ENCODE measurements at places on chromosomes 6 and 20.

GRCh38 chr6:7169296-7169721 is 61.5 kb downstream of the RREB1 start:
- DNase-seq: no peak

GRCh38 chr6:16961577-16961976 is 140.3 kb upstream of the STMND1 start:
- DNase-seq: no peak

- DNase-seq: no peak
These were observed 20.7 kb upstream of the CGA start for GRCh38 chr6:87115402-87116135.

DNA sequence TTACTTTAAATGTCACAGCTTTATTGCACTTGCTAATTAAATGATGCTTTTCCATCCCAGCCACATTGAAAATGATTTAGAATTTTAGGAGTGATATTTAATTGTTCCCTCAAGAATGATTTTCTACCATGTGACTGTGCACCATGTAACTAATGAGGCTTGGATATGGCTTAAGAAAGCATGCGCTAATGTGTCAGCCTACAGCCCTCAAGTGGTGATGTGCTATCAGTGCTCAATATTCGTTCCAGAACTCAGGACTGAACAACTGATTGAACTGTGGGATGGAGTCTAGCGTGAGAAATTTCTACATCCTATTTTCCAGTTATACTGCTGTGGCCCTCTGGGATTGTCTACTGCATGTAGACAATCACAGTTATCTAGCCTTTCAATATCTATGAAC is 71.5 kb downstream of the PKIB start:
- DNase-seq: no peak

GRCh38 chr6:137705160-137706082 is 161.6 kb upstream of the TNFAIP3 start:
- peak; percentile 4 for DNase-seq

GRCh38 chr6:53795340-53795701 is 516 bp downstream of the LRRC1 start:
- no peak for DNase-seq

DNA sequence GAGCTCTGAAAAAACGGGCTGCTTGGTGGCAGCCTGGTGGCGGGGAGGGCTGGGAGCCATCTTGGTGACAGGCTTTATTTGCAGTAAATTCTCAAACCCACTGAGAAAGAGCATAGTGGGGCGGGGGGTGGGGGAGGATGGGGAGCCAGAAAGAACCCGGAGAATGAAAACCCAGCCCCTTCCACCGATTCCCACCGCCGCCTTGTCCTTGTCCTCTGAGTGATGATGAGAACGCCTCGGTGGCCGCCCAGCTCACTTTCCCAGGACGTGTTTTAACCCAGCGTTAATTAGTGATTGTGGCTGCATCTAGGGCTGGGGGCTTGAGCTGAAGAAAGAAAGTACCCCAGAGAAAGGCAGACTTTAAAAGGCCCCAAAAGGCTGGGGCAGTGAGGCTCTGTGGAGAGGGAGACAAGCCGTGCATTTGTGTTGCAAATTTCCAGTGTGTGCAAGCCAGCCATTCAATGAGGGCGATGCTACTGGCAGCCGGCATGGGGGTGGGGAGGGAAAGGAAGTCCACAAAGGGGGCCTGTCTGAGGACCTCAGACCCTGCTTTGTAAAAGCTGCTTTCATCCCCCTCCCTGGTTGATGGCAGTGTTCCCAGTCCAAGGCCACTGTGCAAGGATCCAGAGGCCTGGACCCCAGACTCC is 6.2 kb upstream of the GHRH start:
- no peak for DNase-seq

DNA sequence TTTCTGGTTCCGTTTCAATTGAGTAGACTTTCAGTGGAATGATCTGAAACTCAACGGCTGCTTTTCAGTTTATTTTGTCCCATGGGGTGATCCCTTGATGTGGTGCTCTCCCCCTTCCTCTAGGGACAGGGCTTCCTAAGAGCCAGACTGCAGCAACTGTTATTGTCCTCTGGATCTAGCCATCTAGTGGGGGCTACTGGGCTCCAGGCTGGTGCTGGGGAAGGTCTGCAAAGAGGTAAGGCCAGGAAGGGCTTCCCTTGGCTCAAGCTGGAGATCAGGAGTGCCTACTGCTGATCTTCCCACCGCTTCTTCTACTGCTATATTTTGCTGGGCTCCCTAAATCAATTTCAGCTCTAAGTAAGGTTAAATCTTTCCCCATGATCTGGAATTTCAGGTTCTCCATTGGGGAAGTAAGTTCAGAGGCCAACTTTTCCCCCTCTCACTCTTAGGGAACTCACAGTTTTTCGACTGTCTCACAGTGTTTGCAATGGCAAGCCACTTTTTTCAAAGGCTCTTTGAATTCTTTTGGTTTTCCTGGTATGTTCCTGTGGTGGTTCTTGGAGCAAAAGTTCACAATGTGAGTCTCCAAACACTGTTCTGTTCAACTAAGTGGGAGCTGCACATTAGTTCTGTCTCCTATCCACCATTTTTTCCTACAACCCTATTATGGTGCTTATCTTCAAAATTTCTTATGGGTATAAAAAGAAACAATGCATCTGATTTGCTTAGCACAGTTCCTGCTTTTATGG is 286.2 kb upstream of the EXOC2 start:
- DNase-seq: no peak

DNA sequence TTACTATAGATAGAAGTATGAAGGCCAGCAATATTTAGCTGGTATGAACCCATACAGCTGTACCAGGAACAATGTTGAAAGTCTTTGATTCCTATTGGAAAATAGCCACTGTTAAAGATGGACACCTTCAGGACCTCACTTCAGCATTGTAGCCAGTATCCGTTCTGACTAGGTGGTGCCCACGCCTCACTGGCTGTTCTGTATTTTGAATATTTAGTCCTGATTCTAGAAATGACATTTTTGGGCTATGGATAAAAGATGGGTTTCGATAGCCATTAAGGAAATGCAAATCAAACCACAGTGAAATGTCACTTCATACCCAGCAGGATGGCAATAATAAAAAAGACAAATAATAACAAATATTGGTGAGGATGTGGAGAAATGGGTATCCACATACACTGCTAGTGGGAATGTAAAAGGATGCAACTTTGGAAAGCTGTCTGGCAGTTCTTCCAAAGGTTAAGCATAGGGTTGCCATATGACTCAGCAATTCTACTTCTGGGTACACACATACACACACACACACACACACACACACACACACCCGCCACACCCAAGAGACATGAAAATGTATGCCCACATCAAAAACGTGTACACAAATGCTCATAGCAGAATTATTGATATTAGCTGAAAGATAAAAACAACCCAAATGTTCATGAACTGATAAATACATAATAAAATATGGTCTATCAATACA is 56.8 kb downstream of the UTRN start:
- DNase-seq: no peak

- no peak for DNase-seq
These were observed 125.4 kb downstream of the CD24 start for GRCh38 chr6:106849120-106849519.

- DNase-seq: no peak
These were observed 139.3 kb downstream of the CD164 start for GRCh38 chr6:109242925-109243324.

DNA sequence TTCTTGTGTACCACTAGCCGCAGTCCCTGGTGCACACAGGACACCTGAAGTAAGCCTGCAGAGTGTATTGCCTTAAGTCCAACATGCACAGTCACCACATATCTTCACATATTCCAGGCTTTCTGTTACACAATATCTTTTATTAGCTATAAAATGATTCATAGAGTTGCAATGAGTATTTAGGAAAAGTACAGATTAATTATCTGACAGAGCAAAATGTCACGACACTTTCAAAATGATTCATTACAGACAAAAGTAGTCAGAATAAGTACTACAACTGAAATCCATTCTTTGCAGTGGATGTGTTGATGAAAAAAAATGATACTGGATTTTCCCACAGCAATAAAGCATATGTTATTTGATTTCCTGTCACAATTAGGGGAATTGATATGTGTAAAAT is 199.5 kb upstream of the ASCC3 start:
- DNase-seq: no peak

DNA sequence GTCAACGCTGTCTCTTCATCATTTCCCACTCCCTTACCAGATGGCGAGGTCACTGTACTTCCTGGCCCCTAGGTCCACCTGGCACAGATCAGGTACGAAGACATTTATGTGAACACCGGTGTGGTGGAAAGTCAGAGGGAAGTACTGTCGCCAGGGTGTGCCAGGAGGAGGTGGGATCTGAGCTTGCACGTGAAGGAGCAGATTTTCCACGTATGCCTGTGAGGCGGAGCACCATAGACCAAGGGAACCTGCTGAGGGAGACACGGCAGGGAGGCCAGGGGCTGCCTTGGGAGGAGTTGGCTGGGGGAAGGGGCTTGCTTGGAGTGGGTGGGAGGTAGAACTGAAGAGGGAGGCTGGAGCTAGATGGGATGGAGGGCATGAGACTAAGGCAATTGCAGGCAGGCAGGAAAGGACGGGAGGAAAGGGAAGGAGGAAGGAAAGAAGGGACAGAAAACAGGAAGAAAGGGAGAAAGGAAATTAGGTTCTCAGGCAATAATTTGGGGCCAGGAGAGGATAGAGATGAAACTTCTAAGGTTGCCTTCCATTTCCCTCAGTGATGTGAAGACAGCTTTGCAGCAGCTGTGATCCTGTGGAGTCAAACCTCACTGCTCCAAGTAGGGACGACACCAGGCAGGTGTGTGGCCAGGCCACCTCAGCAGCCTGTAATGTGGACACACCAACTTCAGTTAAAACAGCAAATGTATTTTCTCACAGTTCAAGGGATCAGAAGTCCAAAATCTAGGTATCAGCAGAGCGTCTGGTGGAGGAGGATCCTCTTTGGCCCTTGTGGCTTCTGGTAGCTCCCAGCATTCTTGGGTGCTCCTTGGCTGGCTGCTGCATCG is 46.8 kb downstream of the CHMP4B start:
- DNase-seq: no peak

DNA sequence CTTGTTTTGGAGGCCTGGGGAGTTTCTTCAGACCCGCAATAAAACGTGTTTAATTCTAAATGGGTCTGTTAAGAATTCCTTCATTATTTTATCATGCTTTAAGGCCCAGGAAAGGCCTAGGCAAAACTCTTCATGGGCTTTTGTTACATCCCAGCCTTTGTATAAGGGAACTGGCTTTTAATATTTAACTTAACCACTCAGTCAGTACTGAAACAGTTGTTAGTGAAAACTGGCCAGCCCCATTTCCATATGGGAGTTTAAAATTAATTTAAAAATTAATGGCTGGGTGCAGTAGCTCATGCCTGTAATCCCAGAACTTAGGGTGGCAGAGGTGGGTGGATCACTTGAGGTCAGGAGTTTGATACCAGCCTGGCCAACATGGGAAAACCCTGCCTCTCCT is 213.2 kb upstream of the FKBP1C start:
- DNase-seq: no peak

DNA sequence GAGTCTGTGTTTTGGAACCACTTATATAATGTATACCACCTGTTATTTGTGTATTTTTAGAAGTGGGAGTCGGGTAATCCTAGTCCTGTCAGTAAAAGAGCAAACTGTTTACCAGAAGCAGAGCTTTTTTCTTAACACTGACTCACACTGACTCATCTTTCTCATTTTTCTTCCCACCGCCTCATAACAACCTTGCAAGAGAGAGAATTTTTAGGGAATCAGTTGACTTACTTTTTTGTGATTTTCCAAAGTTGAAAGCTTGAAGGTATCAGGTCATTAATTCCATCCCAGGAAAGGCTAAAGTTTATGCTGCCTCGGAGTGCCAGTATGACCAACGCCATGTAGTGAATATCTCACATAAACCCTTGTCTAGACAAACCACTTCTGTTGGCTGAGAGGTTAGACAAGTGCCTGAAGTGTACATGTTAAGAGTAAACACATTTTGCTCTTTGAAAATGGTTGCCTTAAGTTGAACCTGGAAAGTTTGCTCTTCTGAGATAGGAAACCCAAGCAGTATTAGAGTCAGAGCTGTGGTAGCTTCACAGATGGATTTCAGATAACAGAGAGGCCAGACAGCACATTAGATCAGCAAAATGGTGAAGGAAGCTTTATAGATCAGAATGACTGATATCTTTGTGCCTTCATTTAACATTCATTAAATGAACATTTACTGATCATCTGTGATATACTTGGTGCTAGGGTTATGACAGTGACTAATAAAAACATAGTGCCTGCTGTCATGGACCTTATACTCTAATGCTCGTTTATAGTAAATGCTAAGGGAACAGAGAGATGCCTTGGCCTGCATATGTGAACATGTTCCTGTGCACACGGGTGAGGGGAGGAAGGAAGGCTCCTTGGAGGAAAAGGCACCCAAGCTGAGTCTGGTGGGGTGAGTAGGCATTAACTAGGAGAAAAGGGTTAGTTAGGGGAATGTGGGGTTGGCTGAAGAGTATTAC is 29.1 kb upstream of the PKIG start:
- no peak for DNase-seq

DNA sequence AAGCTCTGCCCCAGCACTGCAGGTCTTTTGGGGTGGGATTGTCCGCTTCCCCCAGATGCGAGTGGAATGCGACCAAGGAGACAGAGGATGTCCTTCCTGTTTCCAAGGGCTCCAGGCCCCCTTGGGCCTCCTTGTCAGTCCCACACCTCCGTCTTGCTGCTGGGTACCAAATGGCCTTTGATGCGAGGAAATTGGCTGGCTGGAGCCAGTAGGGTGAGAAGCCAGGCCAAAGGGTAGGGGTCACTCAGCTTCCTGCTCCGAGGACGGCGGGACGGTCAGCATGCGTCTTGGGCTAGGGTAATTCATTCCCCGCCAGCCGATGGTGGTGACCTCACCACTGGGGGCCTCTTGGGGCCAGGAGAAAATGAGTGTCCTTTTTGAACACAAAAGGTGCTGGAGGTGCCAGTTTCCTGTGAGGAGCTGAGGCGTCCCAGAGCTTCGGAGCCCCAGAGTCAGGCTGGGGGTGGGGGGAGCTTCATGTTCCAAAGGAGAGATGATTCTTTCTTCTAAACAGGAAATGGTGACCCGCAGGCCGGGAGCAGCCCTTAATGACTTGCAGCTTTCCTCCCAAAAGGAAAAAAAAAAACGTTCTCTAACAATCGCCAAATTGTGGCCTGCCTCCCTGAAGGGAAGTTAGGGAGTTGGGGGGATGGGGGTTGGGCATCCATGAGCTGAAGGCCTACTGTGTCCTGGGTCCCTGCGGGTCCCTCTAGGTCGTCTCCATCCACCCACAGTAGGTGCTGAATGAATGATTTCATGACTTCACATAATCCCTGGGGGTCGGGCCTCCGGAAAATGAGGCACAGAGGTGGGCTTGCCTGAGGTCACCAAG is 6.7 kb downstream of the SNAI1 start:
- no peak for DNase-seq

DNA sequence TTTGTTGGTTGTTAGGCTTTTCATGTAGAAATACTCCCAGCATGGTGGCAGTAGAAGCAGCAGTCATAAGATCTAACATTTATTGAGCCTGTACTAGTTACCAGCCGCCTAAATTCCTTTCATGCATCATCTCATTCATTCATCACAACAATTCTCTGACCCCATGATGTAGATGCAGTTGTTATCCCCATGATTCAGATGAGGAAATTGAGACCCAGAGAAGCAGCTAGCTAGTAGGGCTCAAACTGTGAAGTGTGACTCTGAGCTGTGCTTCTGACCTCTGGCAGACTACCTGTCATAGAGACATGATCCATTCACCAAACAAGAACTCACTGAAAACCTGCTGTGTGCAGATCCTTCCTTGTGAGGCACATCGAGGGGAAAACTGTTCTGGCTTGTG is 16.9 kb downstream of the RREB1 start:
- DNase-seq: no peak

GRCh38 chr6:160173806-160174527 is 52.4 kb downstream of the SLC22A1 start:
- no peak for DNase-seq

- DNase-seq: no peak
These were observed 211.5 kb upstream of the FOXA2 start for GRCh38 chr20:22795871-22796270.

GRCh38 chr6:140641412-140641811 is 1267.0 kb upstream of the CITED2 start:
- DNase-seq: no peak
